Fibroblast of skin of right quadriceps (primary cell): ENCODE measurements at places on chromosomes 5 and 9.

GRCh38 chr5:670396-671270, 22.5 kb downstream of the TPPP start:
- no peak for DNase-seq

GRCh38 chr5:177100714-177101121, 14.0 kb downstream of the FGFR4 start:
- DNase-seq: peak; percentile 25

DNA sequence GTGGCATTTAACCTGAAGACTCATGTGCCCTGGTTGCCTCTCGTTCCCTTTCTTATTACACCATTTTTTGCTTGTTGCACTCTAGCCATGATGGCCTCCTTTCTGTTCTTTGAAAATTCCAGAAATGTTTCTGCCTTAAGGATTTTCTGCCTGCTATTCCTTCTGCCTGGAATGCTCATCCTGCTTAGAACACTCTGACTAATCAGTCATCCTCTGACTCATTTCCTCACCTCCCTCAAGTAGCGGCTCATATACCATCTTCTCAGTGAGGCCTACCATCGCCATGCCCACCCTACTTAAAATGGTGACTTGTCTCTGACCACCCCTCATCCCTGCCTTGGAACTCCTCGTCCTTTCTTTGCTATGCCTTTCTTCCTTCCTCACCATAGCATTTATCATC, 68.8 kb downstream of the KIF4B start:
- DNase-seq: peak; percentile 85

DNA sequence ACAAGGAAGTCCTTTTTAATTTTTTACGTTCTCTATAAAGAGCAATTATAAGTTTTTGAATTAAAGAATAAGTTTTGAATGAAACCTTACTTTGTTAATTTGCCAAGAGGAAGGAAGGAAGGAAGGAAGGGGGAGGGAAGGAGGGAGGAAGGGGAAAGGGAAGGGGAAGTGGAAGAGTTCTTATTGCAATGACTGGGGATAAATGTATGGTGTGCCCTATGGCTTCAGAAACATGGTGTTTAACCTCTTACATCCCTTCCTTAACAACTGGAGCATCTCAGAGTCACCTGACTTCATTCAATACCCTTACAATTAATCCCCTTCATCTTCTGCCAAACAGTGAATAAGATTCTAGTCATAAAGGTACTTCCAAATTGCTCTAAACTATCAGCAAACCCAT, 16.0 kb downstream of the CEMIP2 start:
- DNase-seq: no peak

DNA sequence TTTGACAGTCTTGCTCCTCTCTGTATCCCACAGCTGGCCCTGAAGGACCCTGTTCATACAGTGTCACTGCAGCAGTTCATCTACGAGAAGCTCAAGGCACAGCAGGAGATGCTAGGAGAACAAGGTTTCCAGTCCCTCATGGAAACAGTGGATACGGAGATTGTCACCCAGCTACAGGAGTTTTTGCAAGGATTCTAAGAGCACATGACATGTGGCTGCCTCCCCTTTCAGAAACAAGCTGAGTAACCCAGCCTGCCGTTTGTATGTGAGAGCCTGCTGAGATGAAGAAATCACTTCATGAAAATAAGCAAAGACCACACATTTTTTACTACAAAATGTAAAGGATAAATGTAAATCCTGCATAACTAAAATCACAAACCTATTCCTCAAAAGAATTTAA, 48.5 kb downstream of the LRRC70 start:
- no peak for DNase-seq

- DNase-seq: no peak
Measured at GRCh38 chr9:35108946-35109575, 6.1 kb upstream of the STOML2 start.

GRCh38 chr5:10489810-10490426, 48.2 kb downstream of the ROPN1L start:
- DNase-seq: peak; percentile 20

- no peak for DNase-seq
Measured at GRCh38 chr5:149181732-149182131, 40.4 kb downstream of the ABLIM3 start.

DNA sequence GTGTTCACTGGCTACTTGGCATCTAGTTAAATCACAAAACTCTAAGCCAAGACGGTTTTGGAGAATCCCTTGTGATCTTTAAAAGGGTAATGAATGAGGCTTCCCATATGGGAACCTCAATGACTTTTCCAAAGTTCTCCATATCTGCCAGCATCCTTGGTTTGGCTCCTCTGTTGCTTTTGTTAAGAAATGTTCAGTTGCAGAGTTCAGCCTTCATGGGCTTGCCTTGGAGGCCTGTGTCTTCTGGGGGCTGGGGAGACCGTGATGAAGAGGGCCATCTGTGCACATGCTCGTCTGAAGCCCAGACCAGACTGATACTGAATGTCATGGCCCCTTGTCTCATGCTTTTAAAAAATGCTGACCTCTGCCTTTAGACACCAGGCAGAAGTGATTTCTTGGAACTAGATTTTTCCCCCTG, 84.3 kb downstream of the RAI14 start:
- no peak for DNase-seq

DNA sequence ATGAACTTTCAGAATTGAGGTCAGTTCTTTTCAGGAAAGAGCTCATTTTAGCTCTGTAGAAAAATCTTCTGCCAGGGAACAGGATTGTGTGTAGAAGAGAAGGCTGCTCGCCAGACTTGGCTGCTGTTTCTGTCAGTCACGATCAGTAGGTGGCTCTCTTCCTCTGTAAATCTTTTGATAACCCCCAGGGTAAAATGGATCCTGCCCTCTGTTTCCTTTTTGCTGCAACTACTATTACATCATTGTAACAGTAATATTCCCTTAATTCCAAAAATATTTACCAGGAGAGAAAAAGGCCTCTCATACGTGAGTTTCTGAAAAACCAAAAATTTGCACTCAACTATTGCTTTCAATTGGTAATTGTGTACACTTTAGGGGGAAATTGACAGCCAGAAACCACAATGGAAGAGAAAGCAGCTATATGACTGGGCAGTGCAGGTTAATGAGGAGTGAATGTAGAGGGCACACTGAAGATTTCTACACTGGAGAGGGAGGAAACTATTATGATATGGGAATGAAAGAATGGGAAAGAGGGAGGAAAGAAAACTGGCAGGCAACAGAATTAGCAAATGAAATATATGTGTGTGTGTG, 12.3 kb downstream of the IFNA21 start:
- DNase-seq: peak; percentile 6

GRCh38 chr5:33969572-33970452, 14.7 kb downstream of the SLC45A2 start:
- DNase-seq: peak; percentile 63

DNA sequence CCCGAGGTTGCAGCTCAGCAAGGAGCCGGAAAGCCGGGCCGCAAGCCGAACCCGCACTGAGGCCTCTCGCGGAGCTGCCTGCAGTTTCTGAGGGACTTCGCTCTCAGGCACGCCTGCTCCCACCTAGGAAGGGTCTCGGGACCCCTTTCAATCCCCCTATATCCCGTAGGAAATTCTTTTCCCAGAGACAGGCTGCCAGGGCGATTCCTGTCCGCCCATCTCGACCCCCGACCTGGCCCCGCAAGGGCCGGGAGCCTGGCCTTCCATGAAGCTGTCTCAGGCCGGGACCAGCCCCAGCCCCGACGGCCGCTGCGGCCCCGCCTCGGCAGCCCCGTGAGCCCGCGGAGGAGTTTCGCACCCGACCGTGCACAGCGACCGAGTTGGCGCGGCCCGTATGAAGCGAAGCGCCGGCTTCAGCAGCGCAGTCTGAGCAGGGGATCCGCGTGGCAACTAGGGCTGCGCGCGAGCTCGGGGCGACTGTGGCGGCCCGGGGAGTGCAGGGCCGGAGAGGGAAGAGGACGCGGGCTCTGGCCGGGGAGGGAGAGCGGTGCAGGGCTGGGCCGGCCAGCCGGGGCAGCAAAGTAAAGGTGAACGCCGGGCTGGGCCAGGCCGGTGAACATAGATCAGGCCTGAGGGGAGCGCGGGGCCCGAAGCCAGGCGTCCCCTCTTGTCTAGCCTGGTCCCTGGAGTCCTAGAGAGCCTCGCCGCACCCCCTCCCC, 977 bp upstream of the PRDM12 start:
- DNase-seq: no peak

GRCh38 chr5:14175381-14175780, 32.2 kb downstream of the TRIO start:
- no peak for DNase-seq

- DNase-seq: peak; percentile 26
Measured at GRCh38 chr5:58498340-58498942, 7.2 kb downstream of the GAPT start.

DNA sequence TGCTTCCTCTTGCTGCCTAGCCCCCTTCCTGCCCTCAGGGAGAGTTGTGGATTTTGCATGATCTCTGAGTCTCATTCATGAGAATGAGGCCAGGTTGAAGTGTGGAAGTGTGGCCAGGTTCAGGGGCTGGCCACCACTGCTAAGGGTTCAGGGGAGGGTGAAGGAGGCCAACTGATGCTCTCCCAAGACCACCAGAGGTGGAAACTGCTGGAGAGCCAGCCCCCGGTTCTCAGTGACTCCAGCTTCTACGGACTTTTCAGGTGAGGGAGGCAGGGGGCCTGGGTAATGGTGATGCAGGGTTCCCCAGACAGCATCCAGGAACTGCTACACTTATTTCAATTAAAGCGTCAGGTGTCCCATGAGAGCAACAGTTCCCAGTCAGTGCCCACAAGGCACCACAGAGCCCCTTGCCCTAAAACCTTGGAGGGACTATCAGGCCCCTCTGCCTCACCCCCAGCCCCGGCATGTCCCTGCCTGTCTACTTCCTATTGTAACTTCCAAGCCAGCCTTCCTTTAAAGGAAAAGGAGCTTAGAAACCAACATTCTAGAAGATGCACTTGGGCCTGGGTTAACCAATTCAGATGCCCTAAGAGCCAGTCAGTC, 50.1 kb downstream of the AMBP start:
- no peak for DNase-seq

DNA sequence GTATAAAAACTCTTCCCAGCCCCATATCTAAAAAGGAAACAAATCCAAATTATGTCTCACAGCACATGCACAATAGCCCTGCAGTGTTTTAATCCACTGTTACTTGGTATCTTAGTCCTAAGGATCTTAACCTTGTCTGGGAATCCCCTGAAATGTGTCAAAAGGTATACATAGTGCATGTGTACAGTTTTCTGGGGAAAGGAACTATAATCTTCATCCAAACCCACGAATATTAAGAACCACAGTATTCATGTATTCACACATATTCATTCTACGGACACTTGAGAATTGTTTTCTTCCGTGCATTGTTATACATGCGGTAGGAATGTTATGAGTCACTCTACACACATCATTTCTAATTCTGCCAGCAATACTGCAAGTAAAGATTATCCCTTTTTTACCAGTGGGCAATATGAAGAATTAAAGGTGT, 47.8 kb upstream of the SNX2 start:
- DNase-seq: peak; percentile 76

DNA sequence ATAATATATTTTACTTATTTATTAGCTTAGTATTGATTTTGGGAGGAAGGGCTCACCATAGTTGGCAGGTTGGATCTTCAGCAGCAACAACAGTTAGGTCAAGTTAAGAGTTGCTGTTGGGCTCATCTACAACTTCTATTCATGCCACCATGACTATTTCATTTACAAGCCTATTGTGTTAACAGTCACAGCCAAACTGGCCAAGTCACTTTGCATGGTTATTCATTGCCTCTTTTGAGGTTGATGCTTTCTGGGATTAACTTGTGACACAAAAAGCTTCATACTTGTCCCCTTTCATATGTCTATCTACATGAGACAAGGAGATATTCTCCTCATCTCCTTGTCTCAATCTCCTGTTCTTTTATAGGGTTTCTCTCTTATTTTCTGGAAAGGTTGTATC, 98.3 kb downstream of the WDR70 start:
- DNase-seq: no peak

- DNase-seq: peak; percentile 32
Measured at GRCh38 chr5:142492781-142493281, 168.0 kb upstream of the SPRY4 start.

DNA sequence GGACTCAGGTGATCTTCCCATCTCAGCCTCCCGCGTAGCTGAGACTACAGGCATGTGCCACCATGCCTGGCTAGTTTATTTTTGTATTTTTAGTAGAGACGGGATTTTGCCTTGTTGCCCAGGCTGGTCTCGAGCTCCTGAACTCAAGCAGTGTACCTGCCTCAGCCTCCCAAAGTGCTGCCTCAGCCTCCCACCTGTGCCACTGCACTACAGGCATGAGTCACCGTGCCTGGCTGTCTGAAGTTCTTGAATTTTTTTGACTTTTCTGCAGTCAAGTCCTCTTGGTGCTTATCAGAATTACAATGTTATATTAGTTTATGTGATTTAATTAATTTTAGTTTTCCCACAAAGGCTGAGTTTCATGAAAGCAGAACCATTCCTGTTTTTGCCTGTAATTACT, 9.8 kb downstream of the SPIN1 start:
- no peak for DNase-seq

- DNase-seq: no peak
Measured at GRCh38 chr5:157189223-157189622, 8.6 kb downstream of the ITK start.

DNA sequence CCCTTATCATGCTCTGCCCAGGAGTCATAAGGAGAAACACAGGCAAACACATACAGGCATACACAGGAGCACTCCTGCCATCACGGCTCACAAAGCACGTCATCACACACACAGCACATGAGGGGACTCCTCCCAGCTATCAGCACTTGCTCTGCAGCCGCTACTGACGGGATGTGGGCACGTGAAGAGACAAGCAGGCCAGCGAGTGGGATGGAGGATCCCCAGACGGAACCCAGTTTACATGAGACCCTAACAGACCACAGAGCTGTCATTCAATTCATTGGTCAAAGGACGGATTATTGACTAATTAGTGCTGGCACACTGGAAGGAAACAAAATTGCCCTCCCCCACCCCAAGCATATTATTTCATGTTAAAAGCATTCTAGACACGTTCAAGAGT, 53.6 kb downstream of the SEMA4D start:
- no peak for DNase-seq

DNA sequence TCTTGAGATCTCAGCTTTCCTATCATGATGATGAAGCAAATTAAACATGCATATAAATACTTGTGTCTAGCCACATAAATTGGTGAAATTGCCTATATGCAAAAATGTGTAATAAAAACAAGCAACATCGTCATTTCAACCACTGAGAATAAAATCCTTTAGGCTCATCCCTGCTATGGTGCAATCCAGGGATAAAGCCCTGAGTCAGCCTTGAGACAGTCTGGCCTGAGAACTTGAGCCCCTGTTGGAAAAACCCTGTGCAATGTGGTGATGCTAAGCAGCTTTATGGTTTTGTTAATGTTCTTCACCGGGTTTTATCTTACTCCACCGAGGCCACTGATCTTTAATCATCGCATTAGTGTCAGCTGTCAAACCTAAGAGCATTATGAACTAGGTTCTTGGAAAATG, 170.5 kb downstream of the DCP2 start:
- peak; percentile 96 for DNase-seq

DNA sequence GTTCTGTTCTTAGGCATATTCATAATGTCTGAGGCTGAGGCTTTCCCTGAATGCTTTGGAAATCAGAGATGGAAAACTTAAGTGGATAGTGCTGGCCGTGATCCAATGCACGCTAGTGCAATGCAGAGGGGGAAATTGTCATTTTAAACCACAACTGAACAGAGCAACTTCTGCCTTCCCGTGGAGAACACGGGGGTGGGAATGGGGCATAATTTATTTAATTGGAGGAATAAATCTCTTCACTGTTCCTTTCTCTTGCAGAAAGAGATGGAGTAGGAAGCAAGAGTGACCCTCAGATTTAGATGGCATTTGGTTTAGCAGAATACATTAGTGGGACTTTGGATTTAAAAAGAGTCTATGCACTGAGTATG, 22.9 kb upstream of the NREP start:
- peak; percentile 51 for DNase-seq
